ENCODE measurements at places on chromosomes 11 and 22. TPM values are rescaled to one million over a fixed set of nuclear protein-coding genes. Genes with fewer than 3 reads are reported as not detected.
A peak's percentile ranks its signal among the peaks of the same experiment; 100 is the strongest.

- no peak for DNase-seq
Measured at GRCh38 chr11:96294289-96294688, 48.7 kb downstream of the MAML2 start.

DNA sequence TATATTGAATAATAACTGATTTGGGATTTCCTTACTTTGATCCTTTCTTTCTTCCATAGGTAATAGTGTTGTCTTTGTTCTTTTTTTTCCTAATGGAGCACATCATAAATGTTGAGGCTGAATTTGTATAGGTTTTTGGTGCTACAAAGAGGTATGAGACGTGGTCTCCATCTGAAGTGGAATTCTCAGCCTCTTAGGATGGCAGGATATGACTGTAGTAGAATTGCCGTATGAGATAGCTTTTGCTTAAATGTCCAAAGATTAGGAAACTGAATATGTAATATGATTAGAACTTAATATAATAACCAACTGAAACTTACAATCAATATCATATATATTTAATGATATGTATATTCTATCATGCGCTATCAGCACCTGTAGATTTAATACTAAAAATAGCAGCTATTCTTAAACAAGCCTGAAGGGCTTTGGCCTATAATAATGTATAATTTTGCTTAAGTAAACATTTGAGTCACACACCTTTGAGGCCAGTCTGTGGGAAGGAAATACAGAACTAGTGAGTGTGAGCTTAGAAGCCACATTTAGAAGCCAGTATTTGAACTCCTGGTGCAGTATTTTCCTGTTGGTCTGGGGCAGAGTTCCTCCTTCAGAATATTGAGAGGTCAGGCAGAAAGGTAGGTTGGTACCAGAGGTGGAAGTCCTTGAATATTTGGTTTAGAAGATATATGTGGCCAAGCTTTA lies 62.6 kb downstream of the SWAP70 start:
- no peak for DNase-seq

- peak; percentile 48 for DNase-seq
Measured at GRCh38 chr11:108498816-108499408, 728 bp upstream of the POGLUT3 start.

The IGF2 gene
- 3.1 TPM for total RNA-seq

The SCUBE2 gene
- total RNA-seq, result 1.6 TPM

Data from H9 (cell line).